ENCODE measurements at places on chromosomes 4 and X.

GRCh38 chr4:128812442-128813235, 3.1 kb downstream of the JADE1 start:
- no peak for DNase-seq

GRCh38 chr4:57314636-57315035, 204.5 kb upstream of the IGFBP7 start:
- no peak for DNase-seq

GRCh38 chr4:24417206-24417605, 167.1 kb downstream of the DHX15 start:
- no peak for DNase-seq

DNA sequence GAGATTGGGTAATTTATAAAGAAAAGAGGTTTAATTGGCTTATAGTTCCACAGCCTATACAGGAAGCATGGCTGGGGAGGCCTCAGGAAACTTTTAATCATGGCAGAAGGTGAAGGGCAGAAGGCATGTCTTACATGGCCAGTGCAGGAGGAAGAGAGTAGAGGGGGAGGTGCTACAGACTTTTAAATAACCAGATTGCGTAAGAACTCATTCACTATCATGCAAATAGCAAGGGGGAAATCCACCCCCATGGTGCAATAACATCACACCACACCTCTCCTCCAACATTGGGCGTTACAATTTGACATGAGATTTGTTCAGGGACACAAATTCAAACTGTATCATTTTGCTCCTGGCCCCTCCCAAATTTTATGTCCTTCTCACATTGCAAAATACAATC, 353.8 kb upstream of the PABPC5 start:
- DNase-seq, result no peak

DNA sequence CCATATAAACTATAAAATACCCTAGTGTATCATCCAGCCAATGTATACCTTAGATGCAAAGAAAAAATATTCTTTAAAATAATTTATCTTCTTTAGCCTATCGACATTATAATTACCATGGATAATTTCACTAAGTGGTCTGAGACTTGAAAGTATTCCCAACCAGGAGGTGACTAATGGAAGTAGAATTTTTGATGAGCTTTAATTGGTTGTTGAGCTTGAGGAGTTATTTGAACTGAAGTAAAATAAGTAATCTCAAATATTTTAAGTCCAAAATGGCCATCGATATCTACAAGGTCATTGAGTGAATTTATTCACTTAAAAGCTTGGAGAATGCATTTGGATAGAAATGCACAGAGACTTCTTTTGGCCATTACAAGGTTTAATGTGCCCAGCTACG, 436.2 kb downstream of the TLL1 start:
- no peak for DNase-seq

GRCh38 chrX:119696251-119696890, 3.4 kb upstream of the SEPTIN6 start:
- no peak for DNase-seq

- DNase-seq, result no peak
Observed at GRCh38 chr4:24226023-24226422, 336.2 kb upstream of the PPARGC1A start.

- DNase-seq, result no peak
Observed at GRCh38 chr4:102836596-102836995, 9.2 kb upstream of the UBE2D3 start.

DNA sequence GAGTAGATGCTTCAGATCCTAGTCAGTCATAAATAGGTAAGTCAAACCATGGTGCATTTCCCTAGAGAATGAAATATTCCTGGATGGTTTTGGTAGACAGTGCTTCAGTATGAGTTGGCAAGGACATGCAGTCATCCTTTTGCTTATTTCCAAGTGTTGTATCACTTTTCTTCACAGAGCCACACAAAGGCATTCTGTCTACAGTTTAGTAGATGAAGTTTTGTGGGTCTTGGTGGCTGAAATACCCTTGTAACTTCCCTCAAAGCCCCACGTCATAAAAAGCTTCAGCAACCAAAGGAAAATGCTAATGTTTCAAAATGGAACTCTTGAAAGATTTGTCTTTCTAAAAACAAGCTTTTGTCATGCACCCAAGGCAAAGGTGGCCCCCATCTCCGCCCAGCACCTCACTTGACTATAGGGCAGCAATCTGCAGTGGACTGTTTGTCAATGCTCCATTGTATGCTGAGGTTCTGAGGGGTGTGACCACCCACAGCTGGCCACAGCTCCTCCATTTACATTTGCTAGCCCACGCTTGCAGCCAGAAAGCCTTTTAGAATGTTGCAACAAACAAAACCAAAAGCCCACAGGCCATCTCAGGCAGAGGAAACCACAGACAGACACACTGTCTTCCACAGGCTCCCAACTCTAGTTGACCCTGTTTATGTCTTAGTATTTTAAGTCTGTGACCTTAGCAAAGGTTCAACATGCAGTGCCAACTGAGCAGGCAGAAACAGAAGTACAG, 87.1 kb upstream of the FAM9C start:
- no peak for DNase-seq

GRCh38 chr4:114472269-114473032, 126.2 kb upstream of the UGT8 start:
- no peak for DNase-seq

DNA sequence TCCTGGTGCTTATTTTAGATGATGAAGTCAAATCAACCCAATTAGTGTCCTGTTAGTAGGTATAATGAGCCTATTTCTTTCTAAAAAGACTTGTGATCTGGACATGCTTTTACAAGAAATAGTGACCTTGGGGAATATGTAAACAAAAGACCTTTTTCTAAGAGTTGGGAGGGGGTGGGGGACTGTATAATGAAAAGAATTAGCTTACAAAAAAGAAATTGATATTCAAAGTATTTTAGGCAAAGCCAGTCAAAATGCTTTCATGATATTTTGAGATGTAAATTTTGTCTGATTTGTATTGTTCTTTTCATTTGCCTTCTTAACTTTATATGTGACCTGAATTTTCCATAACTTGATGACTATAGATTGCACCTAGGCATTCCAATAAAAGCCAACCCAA, 114.6 kb downstream of the DCTD start:
- no peak for DNase-seq

DNA sequence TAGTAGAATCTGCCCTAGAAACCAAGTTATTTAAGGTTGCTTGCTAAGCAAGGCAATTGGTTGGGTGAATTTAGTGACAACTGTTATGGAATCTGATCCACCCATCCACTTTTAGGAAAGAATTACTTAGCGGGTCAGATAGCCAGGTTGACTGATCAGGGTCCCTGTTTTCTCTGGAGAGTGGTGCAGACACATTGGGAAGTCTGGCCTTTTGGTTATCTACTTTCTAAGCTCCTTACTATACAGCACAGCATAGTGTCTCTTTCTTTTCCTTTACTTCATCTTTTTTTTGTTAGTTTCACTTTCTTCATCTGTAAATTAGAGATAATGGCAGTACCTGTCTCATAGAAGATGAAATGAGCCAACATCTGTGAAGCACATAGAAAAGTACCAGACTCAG, 7.4 kb downstream of the HERC3 start:
- no peak for DNase-seq

DNA sequence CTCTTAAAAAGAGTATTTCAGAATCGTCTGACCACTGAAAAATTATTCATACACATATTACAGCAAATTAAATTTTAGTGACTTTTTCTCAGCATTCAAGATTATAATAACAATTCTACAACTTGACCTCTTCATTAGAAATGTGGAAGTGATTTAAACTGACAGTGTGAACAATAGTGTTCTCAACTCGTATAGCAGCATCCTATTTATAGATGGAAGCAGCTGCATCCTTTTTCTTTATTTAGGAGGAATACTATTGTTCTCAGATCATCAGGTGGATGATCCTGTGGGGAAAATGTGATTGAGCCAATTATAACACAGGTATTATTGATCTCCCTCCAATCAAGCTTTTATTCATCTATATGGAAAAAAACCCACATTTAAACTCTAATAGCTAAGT, 56.7 kb downstream of the RAPGEF2 start:
- no peak for DNase-seq

GRCh38 chr4:134201216-134202161, at the start of gene PABPC4L:
TSS of gene PABPC4L (minus strand) at chr4:134201789. CDS start at chr4:134201019, 770 bp downstream.
- no peak for DNase-seq

- no peak for DNase-seq
Observed at GRCh38 chr4:43496188-43496587, 603.7 kb downstream of the GRXCR1 start.

GRCh38 chrX:12447448-12448064, 309.3 kb downstream of the FRMPD4 start:
- no peak for DNase-seq

- no peak for DNase-seq
Observed at GRCh38 chr4:81799371-81799770, 327.7 kb upstream of the RASGEF1B start.

GRCh38 chr4:73451404-73451803, 15.4 kb downstream of the AFP start:
- no peak for DNase-seq

- no peak for DNase-seq
Observed at GRCh38 chrX:110966839-110967238, 129.2 kb upstream of the PAK3 start.

- DNase-seq, result no peak
Observed at GRCh38 chr4:128543696-128544095, 256.1 kb upstream of the PGRMC2 start.

DNA sequence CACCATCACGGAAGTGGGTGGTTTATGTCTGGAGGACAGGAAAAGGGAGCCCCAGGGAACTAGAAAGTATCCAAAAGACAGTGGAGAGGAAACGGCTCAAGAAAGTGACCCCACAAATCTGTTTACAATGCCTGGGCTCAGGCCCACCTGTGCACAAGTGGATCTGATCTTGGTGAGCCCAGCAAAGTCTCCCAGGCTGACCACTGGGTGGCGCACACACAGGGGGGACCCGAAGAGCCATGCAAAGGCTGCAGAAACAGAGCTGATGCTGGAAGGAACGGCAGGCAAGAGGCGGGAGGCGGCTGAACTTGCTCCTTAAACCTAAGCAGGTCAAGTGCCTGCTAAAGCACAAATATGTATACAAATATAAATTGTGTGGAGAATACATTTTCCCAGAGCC, 9.6 kb downstream of the HAUS7 start:
- DNase-seq, result no peak

DNA sequence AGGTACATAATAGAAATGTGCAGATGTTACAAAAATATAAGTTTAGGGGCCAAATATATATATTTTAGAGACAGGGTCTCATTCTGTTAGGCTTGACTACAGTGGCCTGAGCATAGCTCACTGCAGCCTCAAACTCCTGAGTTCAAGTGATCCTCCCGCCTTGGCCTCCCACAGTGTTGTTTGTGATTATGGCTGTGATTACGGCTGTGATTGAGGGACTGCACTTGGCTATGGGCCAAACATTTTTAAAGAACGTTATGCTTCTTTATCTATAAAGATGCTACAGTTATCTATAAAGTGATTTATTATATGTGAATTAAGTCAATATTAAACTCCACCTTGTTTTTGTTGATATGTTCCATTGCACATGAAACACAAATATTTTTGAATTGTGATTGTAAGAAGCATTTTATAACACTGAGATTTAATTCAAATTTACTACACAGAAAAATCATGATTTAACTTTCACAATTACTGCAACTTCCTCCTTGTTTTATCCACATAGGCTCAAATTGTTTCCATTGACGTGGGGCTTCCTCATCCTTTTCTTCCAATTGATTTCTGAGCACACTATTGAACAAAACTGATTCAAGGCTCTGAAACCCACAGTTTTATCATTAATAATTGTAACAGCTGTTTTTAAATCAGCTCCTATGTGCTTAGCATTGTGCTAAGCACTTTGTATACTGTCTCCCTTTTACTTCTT, 68.4 kb upstream of the BMPR1B start:
- no peak for DNase-seq
